ENCODE measurements at places on chromosomes 4 and X.

DNA sequence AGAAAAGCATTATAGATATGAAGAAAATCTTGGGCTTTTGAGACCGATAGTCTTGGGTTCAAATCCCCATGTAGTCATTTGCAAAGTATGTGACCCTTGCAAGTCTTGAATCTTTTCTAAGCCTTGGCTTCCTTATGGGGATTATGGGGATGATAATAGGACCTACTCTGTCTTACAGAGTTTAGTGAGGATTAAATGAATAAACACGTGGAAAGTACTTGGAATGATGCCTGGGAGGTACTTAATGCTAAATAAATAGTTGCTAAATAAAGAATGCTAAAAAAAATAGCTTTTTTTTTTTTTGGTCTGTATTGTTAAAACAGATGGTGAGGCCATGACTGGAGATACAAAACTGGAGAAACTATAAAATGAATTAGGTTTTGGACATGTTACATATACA lies 292.7 kb downstream of the GPAT3 start:
- DNase-seq = no peak

- no peak for DNase-seq
Observed at GRCh38 chr4:106194801-106195200, 121.2 kb downstream of the TBCK start.

DNA sequence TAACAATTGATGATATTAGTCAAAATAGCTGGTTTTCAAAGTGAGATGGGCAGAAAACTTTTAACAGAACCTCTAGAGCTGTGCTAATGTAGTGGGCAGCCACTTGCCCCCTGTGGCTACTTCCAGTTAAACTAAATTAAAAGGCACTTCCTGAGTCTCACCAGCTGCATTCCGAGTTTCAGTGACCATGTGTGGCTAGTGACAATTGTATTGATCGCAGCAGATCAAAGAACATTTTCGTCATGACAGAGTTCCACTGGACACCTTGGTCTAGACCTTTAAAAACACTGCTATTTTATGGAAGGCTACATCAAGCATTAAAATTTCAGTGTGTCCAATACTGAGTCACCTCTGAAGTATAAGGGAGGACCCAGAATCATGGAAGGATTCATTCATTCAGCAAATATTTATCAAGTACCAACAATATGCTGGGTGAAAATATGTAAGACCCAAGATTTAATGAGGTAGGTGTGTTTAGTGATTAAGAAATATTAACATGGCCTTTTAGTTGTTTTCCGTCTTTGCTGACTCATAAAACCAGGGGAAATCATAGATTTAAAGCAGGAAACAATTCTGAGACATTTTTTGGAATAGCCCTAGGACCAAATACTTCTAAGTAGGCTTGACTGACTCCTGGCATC lies 5.1 kb upstream of the FAT1 start:
- no peak for DNase-seq

DNA sequence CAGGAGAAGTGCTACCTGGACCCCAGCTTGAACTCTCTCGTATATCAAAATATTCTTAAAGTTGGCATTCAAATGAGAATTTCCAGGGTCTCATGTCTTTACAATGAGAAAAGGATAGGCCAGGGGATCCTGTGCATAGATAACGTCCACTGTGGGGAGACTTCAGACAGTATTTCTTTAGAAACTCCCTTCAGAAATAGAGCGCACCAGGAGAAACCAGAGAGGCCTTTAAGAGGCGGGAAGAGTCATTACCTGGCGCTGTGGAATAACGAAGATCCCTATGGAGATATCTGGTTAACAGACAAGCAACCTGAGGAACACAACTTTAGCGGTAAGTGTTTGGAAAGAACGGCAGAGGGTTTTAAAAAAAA lies 600 bp downstream of the RADX start:
- DNase-seq = no peak

DNA sequence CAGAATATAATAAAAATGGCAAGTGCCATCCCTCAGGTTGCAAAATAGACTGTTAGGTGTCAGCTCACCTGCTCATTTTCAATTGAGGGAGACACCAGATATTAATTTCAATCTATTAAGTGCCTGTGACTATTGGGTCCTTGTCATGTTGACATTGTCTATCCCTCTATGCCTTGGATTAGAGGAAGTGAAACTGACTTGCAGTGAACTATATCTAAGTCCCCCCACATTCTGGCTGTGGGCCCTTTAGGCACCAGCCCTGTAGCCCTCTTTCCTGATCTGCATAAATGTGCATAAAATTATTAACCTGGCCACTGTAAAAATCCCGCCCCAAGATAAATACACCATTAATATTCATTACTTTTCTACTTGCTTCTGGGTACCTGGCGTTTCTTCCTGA lies 293.0 kb upstream of the CLNK start:
- DNase-seq = no peak

DNA sequence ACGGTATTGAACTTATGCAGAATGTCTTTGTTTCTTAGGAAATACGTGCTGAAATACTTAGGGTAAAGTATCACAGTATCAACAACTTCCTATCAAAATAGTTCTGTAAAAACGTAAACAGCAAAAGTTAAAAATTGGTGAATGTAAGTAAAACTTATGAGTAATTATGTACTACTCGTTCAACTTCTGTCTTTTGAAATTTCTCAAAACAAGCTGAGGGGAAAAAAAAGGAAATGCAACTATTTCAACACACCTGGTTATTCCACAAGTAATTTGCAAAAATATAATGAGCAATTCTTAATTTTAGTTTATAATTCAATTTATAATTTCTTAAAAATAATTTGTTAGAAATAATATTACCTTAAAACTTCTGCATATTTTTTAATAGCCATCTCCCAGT lies 8.3 kb downstream of the PPID start:
- DNase-seq = no peak

DNA sequence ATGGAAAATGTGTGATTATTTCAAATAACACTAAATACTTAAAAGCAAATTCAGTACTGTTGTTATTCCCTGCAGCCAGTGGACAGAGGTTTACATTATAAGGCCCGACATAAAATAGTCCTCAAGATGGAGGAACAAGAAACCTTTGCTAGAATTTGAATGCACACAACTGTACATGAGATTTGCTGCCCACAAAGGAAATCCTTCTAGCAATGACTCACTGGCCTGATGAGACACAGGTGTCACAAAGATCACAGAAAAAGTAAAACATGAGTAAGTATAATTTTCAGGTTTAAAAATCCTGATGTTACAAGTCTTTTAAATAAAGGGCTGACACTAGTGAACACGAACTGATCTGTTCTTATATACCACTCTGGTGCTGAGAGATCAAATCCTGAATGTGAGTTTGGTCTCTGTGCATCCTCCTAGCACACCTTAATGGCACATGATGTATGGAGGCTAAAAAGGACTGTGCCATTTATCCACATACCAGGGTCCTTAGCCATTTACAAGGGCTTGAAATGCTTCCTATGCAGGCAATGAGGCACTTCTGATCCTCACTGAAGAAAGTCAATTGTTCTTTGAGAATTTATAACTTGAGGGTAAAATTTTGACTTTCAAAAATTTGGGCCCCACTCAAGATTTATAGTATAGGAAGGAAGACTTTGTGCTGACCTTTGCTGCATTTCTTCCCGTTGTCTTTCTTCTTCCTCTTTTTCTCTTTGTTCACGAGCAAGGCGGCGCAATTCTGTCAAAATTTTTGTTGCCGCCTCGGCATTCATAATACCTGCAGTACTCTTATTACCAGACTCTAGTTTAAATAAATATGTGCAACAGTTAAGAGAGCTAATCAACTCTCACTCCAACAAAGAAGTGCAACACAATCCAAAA lies 23.0 kb downstream of the MAP7D3 start:
- DNase-seq = no peak

DNA sequence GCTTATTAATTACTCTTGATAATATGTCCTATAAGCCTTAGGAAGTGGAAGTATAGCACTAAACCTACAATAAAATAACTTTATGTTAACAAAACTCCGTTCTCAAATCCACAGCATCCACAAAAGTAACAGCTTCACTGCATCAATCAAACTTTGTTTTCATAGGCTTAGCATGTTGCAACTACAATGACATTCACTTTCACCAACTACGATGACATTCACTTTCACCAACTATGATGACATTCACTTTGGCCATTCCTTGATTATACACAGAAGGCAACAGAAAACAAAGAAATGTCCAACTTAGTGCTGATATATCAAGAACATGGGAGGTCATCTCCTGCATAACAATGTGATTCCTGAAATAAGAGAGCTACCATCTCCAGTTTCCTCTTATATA lies 44.3 kb downstream of the FBXL5 start:
- DNase-seq = no peak

DNA sequence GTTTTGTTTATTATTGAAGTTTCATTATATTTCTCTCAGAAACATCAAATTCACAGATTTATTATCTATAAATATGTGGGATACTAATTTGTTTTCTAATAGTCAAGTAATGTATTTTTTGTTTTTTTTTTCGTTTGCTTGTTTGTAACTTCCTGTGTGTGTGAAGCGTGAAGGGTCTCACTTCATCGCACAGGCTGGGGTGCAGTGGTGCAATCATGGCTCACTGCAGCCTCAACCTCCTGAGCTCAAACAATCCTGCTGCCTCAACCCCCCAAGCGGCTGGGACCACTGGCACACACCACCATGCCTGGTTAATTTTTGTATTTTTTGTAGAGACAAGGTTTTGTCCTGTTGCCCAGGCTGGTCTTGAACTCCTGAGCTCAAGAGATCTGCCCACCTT lies 55.1 kb downstream of the SH3RF1 start:
- DNase-seq = no peak
